ENCODE measurements at places on chromosomes 6 and 20. TPM values are rescaled to one million over a fixed set of nuclear protein-coding genes. Genes with fewer than 3 reads are reported as not detected.

HEBP2 gene
- total RNA-seq: 181 TPM

GRCh38 chr6:22079783-22080182, 217.1 kb downstream of the PRL start:
- no peaks in the 10 kb centered on the region for H3K27me3 ChIP-seq
- H3K4me3 ChIP-seq: no peak overlapping the region
- H3K36me3 ChIP-seq: no peaks in the 10 kb centered on the region
- DNase-seq: no peak

DNA sequence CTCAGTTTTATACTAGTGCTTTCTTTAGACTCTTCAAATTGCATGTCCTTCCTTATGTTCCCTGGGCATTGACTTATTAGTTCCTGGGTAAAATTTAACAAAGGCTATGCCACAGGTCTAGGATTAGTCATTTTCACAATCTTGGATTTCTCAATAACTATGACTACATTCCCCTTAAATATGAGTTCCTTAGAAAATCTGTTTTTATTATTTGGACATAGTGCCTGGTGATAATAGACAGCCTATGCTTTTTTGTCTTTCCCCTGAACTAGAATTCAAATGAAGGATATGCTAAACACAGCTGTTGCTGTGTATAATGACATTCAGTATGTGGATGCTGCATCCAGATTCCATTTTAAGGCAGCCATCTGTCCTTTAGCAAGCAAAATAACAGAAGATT, 1252.8 kb upstream of the GJE1 start:
- no peak overlapping the region for H3K27ac ChIP-seq
- no peaks in the 10 kb centered on the region for H3K27me3 ChIP-seq
- no peaks in the 10 kb centered on the region for H3K4me1 ChIP-seq
- H3K4me3 ChIP-seq: no peak overlapping the region

- H3K4me1 ChIP-seq: peaks cover 26% of the 10 kb centered on the region
- H3K36me3 ChIP-seq: no peaks in the 10 kb centered on the region
- H3K27ac ChIP-seq: no peak overlapping the region
- no peak overlapping the region for H3K4me3 ChIP-seq
- no peak for DNase-seq
- H3K27me3 ChIP-seq: no peaks in the 10 kb centered on the region
These were observed 82.5 kb upstream of the PTPN1 start for GRCh38 chr20:50427719-50428083.

- H3K4me1 ChIP-seq: no peaks in the 10 kb centered on the region
- no peaks in the 10 kb centered on the region for H3K36me3 ChIP-seq
- no peak for DNase-seq
- no peak within 1 kb of the TSS for H3K4me3 ChIP-seq
These were observed at the start of gene PTCRA for GRCh38 chr6:42915732-42916131. PTCRA (plus strand) TSS chr6:42916053; CDS start chr6:42916070, 17 bp downstream.

- H3K4me1 ChIP-seq: peaks cover 6% of the 10 kb centered on the region
- DNase-seq: no peak
- H3K27ac ChIP-seq: no peak overlapping the region
- no peak overlapping the region for H3K4me3 ChIP-seq
- no peaks in the 10 kb centered on the region for H3K27me3 ChIP-seq
These were observed 33.9 kb downstream of the TBPL1 start for GRCh38 chr6:133986942-133987341.

GRCh38 chr6:41996997-41997396, 53.3 kb upstream of the TAF8 start:
- no peaks in the 10 kb centered on the region for H3K27me3 ChIP-seq
- no peaks in the 10 kb centered on the region for H3K4me1 ChIP-seq
- H3K4me3 ChIP-seq: no peak overlapping the region
- peaks cover 22% of the 10 kb centered on the region for H3K36me3 ChIP-seq
- DNase-seq: no peak
- no peak overlapping the region for H3K27ac ChIP-seq
